ENCODE measurements at places on chromosomes 6 and 20.

GRCh38 chr6:157101166-157101565 lies 222.2 kb downstream of the TMEM242 start:
- DNase-seq = no peak

DNA sequence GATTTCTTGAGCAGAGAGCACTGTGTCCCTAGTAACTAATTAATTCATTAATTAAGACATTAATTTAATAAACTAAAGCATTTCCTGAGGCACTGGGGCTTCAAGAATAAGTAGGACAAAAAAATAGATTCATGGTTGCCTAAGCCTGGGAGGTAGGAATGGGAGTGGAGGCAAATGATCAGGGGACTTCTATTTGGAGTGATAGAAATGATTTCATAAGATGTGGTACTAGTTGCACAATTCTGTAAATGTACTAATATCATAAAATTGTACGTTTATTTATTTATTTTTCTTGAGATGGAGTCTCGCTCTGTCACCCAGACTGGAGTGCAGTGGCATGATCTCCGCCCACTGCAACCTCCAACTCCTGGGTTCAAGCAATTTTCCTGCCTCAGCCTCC lies 287.2 kb downstream of the KHDC1L start:
- DNase-seq = no peak

GRCh38 chr6:105152880-105153279 lies 26.9 kb downstream of the POPDC3 start:
- DNase-seq = no peak

DNA sequence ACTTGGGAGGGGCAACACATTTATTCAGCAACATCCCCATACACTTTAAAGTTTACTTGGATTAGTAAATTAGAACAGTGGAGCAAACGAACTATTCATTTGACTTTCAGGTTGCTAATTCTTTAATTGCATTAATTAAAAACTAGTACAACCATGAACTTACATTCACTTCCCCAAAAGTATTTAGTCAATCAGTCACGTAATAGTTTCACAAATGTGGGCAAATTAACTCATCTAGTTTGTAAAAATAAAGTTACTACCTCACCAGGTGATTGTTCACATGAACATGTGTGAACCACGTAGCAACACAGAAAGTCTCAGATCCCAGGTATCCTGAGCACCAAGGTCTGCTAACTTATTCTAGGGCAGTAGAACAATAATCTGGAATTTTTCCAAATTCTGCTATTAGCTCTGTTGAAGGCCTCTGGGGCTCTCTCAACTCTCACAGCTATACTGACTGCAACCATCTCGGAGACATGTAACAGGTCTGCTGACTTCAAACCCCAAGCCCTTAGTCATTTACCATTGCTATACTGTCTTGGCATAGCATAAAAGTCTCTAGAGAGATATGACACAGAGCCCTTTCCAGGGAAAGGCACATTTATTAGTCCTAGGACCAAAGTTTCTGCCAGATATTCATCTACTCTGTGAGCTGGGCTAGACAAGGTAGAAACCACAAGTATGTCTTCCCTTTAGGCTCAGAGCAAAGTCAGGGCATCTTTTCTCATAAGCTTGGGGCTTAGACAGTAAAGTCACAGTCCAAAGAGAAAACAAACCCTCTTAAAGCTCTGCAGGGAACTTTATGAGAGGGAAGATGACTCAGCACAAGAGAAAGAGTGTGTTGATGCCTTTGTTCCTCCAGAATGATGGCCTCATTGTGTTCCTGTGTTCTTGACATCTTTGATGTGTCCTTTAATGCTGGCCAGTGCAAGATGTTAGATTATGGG lies 50.9 kb upstream of the CCDC28A start:
- no peak for DNase-seq
